ENCODE measurements at places on chromosomes 6 and 20.

- no peak for DNase-seq
Measured at GRCh38 chr6:163731215-163732013, 316.9 kb downstream of the QKI start.

DNA sequence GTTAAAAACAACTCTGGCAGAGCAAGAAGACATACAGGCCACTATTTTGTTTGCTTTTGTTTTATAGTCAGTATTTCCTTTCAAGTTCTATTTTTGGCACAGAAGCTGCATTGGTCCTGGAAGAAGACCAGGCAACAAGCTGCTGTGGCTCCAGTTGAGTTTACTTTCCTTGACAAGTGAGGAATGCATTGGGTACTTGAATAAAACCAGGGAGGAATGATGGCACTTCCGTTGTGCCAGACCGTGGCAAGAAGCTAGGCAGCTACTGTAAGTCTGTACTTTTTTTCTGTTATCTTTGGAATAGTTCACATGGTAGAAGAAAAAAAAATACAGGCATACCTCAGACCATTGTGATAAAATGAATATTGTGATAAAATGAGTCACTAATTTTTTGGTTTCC is 66.3 kb downstream of the NCOA3 start:
- DNase-seq = no peak

DNA sequence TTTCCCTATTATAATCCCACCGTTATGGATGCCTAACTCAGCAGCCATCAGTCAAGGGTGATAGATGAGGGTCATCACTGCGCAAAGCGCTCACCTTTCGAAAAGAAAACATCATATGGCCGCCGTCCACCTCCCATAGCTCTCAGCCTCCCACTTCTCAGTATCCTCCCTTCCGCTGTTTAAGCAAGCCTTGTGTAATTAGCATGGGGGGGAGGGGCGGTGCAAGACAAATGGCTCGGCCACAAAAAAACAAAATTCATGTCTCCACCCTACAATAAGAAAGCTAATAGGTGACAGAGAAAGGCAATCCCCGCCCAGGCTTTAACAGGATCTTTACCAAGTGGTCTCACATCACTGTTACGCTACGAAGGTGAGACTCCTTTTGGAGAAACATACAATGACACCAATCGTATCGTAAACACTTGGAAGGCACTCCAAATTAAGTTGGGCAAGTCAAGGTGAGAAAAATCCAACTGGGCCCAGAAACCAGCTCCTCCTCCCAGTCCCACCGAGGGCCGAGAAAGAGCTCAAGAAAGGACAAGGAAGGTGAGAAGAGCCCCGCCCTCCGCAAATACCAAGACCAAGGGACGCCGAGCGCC is 645 bp downstream of the DDX39B start:
- DNase-seq = peak; percentile 37

DNA sequence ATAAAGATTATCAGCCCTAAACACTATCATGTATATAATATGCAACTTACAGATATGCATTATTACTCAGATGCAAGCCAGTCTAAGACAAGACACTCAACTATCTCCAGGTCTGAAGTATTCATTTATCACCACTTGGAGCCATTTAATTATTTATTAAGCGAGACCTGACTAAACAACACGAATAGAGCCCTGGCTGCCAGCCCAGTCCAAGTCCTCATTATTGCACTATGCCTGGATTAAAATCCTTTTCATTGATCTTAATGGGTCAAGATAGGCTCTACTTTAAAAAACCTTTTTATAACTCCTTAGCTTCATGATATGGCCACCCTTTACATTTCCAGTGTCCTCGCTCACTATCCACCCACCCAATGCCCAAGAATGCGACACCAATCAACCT is 183.1 kb upstream of the MARCKS start:
- no peak for DNase-seq

DNA sequence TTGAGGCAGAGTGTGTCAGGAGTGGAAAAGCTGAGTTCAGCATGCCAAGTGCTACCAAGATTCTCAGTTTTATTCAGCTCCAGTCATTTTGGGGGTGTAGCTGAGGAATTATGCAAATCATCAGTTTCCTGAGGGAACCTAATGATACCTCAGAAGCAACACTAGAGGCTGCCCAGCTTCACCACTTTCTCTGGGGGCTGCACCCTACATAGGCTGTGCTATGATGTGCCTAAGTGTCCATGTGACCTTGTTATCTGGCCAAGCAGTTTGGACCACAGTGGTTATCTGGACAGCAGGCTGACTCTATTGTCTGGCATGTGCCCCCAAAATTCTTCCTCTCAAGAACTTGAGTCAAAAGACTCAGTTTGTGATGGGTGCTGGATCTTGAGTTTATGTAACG is 374.6 kb upstream of the SYNCRIP start:
- DNase-seq = no peak

GRCh38 chr6:158938220-158938619 is 61.8 kb downstream of the RSPH3 start:
- DNase-seq = no peak

- DNase-seq = no peak
Measured at GRCh38 chr6:111944541-111944940, 71.3 kb upstream of the FYN start.

GRCh38 chr6:37460805-37461204 is 27.8 kb downstream of the CMTR1 start:
- no peak for DNase-seq

DNA sequence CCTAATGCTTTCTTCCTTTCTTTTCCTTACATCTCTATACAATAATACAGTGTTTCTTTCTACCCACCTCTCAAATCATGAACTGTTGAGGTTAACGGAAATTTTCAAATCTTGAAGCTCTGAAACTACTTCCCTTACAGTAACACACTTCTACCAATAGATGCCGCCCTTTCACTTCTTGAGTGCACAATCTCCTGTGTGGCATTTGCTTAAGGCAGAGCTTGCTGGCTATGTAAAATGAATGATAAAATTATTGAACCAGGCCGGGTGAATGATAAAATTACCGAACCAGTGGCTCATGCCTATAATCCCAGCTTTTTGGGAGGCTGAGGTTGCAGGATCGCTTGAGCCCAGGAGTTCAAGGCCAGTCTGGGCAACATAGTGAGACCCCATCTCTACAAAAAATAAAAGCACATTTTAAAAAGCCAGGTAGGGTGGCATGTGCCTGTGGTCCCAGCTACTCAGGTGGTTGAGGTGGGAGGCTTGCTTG is 56.8 kb downstream of the KCNS1 start:
- no peak for DNase-seq

DNA sequence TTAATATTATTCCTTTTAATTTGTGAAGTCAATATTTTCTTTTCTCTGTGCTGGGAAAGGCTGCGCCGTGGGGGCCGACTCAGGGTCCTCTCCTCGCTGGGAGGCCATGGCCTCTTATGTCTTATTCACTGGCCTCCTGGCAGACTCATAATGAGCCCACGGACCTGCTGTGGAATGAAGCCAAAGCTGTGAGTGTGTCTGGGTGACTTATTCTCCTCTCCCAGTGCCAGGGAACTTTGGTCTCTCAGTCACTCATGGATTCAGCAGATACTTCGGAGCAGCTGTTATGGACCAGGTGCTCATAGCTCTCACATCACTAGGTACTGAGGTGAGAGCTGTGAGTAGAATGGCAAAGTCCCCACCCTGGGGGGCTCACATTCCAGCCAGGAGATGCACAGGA is 297.6 kb downstream of the CDH26 start:
- no peak for DNase-seq

GRCh38 chr6:2753110-2753489 is 2.4 kb upstream of the MYLK4 start:
- no peak for DNase-seq

GRCh38 chr6:5090603-5091002 is 5.5 kb downstream of the PPP1R3G start:
- no peak for DNase-seq

- no peak for DNase-seq
Measured at GRCh38 chr20:54163402-54163801, 10.4 kb downstream of the CYP24A1 start.

DNA sequence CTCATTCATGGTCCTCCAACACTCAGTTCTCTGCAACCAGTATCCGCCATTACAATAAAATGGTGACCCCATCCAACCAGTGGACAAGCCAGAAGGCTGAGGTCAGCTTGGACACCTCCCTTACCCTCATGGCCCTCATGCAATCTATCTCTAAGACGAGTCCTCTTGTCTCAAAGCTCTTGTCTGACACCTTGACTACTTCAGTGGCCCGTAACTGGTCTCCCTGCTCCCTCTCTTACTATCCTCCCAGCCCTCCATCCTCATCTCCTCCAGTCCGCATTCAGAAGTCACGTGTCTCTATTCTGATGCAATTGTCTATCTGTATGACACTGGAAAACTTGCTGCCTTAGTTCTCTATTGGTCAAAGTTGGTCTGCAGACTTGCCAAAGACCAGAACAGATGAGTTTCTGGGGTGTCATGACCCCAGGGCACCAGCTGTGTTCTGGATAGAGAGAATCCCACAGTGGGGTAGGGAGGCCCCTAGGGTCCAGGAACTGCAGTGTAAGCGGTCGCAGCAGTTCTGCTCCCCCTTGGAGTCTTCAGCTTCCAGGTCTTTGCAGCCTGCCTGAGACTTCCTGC is 59.6 kb upstream of the RNF24 start:
- DNase-seq = no peak

DNA sequence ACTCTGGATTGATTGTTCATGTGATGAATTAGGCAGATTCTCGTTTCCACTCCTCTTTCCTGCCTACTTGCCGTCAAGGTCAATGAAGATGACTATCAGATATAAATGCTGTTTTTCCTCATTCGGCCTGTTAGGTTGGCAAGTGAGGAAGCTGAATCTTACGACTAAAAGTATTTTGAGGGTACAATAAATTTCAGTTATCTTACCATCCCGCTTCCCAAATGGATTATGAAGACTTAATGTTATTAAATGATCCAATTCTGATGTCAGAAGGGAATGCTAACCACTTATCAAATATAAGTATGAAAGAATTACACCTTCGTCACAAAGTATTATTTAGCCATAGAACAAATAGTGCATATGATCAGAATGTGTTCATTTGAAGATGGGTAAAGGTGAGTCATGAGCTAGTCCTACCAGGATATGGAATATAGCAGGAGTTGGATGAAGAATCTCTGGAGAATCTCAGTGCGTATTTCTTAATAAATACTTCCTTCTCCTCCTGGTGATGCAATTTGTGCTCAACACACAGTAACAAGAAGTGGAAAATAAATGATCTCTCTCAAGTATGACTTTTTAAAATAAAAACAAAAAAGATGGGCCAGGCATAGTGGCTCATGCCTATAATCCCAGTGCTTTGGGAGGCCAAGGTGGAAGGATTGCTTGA is 4.6 kb downstream of the GPLD1 start:
- no peak for DNase-seq

GRCh38 chr20:46267108-46268105 is 40.9 kb downstream of the CDH22 start:
- no peak for DNase-seq

DNA sequence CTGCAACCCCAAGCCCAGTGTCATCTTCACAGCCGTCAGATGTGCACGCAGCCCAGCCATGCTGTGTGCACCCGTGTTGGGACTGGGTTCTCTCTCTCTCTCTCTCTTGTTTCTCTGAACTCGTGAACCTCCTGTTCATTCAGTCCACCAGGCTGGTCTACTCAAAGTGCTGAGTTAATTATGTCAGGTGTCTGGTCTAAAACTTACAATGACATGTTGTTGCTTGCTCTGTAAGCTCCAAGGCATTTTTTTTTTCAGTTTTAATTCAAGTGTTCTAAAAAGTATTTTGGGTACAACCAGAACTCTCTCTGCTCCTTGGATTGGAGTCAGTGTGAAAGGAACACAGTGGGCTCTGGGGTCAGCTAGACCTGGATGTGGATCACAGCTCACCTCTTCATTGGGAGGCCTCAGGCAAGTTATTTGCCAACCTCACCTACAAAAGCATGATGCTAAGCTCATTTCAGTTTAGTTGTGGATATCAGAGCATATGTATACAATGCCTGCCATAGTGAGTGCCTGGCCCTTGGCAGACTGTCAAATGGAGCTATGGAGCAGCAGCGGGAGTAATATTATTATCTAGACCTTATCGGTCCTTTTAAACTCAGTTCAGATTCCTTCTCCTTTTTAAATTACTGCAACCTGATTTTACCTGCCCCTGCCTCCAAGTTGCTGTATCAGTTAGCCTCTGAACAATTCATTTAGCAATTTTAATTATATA is 59.5 kb downstream of the PLEKHG1 start:
- DNase-seq = no peak

DNA sequence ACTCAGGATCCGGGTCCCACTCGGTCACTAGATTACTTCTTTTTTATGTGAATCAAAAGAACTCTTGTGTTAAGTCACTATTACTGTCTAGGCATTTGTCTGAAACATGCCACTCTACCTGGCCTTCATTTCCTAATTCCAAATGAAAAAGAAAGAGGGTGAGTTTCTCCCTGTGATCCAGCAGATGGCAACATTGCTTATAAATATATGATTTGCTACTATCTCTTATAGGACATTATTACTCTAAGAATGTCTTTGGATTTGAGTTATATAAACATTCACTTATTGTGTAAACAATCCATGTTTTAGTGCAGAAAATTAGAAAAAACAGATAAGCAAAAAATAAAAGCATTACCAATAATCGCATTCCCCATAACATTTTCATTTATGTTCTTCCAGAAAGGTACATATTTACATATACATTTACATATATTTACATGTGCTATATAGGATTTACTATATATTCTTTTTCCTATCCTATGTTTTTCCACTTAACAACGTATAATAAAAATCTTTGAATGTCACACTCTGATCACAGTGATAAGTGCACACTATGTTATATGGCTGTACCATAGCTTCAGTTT is 66.9 kb downstream of the FAXC start:
- DNase-seq = no peak

DNA sequence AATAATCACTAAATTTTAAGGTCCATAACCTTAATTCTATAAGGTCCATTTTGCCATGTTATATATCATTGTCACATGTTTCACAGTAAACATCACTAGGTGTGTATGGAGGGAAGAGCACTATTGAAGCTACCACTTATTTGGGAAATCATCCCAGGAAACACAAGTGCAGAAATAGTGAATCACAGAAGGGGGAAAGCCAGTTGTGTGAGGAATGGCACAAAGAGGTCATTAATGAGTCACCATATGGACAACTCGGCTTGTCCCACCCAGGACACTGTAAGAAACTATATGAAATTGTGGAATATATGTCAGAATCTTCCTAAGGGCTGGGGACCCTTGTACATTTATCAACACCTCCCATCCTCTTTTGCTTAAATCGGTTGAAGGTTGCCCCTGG is 13.7 kb downstream of the BTN3A1 start:
- DNase-seq = no peak

DNA sequence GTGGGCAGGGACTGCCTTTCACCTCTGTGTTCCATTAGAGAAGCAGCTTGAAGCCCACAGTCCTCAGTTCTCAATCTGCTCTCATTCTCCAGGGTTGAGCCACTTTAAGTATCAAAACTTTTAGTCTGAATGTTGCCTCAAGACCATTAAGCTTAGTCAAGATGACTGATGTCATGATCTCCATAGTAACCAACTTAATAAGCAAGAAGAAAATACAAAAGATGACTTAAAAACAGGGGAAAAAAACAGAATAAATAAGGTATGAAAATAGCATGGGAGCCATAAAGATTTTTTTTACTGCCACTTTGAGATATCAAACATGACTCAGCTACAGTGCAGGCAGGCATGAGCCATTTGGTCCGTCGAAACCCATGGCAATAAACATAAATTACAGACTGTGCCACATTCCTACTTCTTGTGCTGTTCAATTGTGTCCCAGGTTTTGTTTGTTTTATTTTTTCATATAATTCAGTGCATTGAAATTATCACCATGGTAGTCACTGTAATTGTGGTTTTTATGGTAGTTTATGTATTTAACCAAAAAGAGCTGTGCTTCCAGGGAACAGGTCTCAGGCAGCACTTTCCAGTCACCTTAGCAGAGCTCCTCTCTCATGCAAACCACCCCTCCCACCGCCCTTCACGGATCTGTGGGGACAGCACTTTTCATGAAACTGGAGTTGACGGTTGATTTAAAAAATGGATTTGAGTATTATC is 156.5 kb upstream of the INSM1 start:
- no peak for DNase-seq

All from stimulated activated CD4-positive, alpha-beta T cell treated with anti-CD3 and anti-CD28 coated beads, TNF-alpha, amount 100 ng/mL, for 1 hour (primary cell).